ENCODE measurements at places on chromosomes 13 and 19. TPM values are rescaled to one million over a fixed set of nuclear protein-coding genes. Genes with fewer than 3 reads are reported as not detected.

DNA sequence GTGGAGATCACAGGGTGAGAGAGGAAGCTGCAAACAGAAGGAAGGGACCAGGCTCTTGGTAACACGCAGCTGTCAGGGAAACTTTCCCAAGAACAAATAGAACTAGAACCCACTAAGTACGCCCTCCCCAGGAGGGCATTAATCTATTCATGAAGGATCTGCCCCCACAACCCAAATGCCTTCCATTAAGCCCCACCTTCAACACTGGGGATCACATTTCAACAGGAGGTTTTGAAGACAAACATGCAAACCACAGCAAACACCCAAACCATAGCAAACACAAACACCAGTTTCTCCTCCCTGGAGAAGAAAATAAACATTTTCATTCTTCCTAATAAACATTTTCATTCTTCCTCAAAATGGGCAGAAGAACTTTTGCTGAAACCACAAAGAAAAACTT is 329.6 kb downstream of the EFNB2 start:
- H3K4me3 ChIP-seq = no peak overlapping the region
- no peak overlapping the region for H3K27ac ChIP-seq

DNA sequence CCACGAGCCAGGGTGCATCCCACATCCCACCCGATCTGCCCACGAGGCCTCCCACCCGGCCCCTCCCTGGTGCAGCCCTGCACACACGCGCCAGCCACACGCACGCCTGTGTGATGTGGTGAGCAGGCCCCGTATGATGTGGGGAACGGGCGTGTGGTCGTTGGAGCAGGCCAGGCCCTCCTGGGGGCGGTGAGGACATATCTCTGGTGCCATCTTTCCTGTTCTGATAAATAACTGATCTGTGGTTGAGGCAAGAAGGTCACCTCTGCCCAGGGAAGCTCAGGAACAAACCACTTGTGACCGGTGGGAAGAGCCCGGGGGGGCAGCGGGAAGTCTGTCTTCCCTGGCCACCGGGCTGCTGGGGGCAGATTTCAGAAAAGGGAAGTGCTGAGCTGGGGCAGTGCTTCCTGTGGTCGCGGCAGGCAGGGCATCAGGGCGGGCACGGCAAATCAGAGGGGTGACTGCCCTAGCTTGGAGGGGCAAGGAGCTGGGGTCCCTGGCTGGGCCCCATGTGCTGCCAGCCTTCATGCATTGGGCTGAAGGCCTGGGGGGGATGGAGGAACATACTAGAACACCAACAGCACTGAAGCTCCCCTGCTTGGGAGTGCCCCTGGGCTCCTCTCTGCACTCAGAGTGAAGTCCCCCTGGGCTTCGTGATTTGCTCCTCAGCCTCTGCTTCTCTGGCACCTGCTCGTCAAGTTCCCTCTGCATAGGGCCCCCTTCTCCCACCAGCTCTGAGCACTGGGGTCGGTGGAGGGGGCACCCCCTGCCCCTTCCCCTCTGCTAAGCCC is 35.2 kb upstream of the SLC7A10 start:
- H3K4me1 ChIP-seq = peaks cover 15% of the 10 kb centered on the region
- H3K4me3 ChIP-seq = no peak overlapping the region
- no peak overlapping the region for H3K27ac ChIP-seq
- no peak for DNase-seq
- no peaks in the 10 kb centered on the region for H3K36me3 ChIP-seq

DNA sequence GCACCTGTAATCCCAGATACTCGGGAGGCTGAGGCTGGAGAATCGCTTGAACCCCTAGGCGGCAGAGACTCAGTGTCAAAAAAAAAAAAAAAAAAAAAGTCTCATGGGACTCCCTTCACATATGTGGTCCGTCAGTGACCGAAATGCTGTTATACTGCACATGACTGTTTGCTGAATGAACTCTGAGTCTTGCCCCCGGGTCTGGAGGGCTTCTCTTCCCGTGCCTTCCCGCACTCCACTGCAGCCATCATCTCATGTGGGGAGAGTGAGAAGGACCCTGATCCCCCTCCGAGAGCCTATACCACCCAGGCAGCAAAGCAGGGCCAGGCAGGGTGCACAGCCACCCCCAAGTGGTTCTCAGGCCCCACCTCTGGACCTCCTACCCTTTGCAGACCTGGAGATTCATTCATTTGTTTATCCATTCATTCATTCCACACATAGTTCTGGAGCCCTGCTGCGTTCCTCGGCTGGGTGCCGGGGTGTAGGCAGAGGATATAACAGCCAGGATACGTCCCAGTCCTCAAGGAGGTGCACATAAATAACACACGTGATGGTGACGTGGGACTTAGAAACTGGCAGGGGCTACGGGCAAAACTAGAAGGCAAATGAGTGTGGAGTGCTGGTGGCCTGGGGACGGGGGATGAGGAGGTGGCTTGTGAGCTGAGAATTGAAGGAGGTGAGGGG is 14.2 kb downstream of the NDUFA11 start:
- DNase-seq = no peak
- H3K4me1 ChIP-seq = peaks cover 11% of the 10 kb centered on the region
- peaks cover 48% of the 10 kb centered on the region for H3K27me3 ChIP-seq

DNA sequence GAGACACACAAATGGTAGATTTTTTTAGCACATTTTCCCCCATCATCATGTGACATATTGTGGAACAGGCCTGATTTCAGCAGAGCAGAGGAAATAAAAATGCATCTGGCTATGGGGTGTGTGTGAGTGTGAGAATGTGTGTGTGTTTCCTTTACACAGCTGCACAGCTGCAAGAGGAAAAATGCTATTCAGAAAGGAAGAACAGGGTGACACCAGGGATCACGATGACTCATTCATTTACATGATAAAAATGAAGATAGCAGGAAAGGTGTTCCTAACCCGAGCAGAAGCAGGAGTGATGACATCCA is 469.5 kb upstream of the TSHZ3 start:
- DNase-seq = no peak
- no peaks in the 10 kb centered on the region for H3K36me3 ChIP-seq
- no peak overlapping the region for H3K27ac ChIP-seq

GRCh38 chr19:32976223-32976805 is 4.3 kb downstream of the FAAP24 start:
- peak; percentile 57 for DNase-seq
- no peak overlapping the region for H3K4me3 ChIP-seq
- H3K27ac ChIP-seq = no peak overlapping the region

The HSPBP1 gene
- 16.8 TPM for total RNA-seq

The ZNF813 gene
- total RNA-seq = 6.8 TPM

Data from T-cell (primary cell).